ENCODE measurements at places on chromosomes 3 and 15.

GRCh38 chr15:100770661-100771584 lies 108.7 kb upstream of the ALDH1A3 start:
- DNase-seq = no peak

DNA sequence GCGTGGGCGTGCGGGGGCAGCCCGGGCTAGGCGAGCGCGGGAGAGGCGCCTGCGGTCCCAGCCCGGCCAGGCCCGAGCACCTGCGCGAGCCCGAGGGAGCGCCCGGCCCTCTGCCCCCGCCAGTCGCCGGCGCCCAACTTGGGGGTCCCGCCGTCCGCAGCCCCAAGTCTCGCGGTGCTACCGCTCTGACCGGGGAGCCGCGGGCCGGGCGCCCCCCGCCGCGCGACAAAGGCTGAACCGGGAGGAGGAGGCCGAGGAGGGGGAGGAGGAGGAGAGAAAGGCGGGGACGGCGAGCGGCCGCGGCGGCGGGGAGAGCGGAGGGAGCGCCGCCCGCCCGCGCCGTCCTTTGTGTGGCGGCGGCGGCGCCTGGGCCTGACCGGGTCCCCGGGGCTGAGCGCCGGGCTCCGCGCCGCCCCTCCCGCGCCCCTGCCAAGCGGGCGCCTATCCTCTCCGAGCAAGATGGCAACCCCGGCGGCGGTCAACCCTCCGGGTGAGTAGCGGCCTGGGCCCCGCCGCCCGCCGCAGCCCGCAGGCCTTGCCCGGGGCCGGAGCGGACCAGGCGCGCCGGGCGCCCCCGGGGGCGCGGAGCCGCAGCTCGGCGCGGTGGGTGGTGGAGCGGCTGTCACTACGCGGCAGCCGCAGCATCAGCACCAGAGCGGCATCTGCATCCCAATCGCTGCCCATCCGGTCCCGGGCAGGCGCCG lies at the start of gene ARNT2:
TSS of gene ARNT2 (plus strand) at position 326 of the 704 bp plus-strand sequence. CDS start at position 460, 134 bp downstream.
- no peak for DNase-seq

- DNase-seq = no peak
Observed at GRCh38 chr3:108907194-108907593, 46.5 kb downstream of the GUCA1C start.

GRCh38 chr3:182906036-182906435 lies 74.3 kb downstream of the DCUN1D1 start:
- no peak for DNase-seq

- no peak for DNase-seq
Observed at GRCh38 chr3:67655364-67656121, 1.1 kb upstream of the SUCLG2 start.

DNA sequence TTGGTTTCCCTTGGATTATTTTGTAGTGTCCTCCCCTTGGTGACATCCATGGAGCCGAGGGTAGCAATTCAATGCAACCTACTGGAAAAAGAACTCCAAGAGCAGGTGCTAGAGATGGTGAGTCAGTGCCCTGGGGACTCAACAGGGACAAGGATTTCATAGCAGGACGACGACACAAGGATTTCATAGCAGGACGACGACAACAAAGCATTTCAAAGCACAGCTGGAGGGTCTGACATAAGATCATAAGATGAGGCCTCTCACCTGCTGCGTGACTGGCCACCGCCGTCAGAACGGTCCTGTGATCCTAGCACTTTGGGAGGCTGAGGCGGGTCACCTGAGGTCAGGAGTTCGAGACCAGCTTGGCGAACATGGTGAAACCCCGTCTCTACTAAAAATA lies 22.5 kb downstream of the NRROS start:
- DNase-seq = no peak

DNA sequence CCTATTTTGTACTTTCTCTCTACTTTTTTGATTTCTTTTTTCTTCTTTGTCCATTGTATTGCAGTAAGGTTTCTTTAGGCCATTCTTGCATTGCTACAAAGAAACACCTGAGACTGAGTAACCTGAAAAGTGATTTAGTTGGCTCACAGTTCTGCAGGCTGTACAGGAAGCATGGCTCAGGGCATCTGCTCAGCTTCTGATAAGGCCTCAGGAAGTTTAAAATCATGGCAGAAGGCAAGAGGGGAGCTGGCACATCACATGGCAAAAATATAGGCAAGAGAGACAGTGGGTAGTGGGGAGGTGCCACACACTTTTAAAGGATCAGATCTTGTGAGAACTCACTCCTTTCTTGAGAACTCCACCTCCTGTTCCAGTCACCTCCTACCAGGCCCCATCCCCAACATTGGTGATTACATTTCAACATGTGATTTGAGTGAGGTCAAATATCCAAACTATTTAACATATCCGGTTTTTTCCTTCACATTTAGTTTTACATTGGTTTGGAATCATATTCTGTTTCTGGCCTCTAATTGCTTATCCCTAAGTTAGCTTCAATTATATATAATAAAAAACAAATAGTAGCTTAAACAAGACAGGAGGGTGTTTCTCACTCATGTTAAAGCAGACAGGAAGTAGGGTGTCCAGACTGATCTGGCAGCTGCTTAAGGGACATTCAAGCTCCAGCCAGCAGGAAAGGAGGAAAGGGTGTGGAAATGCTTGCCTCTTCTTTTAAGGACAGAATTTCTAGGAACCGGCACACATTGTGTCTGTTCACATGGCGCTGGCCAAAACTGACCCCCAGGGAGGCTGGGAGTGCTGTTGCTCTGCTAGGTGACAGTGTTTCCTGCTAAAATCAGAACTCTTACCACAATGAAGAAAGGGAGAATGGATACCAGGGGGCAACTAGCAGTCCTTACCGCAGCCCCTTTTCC lies 28.8 kb upstream of the SKOR1 start:
- DNase-seq = no peak

DNA sequence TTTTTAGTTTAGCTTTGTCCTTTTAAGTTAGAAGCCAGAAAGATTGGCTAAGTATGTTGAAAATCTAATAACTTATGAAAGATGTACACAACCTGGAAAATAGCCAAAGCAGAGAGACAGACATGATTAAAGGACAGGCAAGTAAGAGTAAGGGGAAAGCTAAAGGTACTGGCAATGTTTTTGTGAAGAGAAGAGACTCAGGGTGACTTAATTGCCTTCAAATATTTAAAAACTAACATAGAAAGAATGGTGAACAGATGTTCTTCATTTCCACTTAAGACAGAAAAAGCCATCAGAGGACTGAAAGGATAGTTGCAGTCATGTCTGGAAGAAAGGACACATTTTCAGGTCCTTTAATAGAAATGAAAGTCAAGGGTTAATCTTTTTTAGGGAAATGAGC lies 68.8 kb downstream of the ZNF385D start:
- no peak for DNase-seq

DNA sequence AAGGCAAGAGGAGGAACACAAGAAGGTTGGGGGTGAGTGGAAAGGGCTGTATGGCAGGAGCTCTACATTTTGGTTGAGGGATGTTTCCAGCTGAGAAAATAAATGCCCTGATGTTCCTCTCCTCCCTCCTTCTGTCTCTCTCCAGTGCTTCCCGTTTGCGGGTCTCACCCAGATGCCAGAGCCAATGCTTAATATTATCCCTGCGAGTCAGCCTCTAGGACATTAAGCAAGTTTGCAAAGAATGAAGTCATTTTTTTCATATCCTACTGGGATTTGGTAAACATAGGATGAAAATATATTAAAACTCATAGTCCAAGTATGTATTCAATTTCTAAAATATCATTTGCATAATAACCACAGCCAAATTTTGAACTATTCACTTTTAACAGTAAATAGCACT lies 295.9 kb downstream of the CADM2 start:
- DNase-seq = no peak

DNA sequence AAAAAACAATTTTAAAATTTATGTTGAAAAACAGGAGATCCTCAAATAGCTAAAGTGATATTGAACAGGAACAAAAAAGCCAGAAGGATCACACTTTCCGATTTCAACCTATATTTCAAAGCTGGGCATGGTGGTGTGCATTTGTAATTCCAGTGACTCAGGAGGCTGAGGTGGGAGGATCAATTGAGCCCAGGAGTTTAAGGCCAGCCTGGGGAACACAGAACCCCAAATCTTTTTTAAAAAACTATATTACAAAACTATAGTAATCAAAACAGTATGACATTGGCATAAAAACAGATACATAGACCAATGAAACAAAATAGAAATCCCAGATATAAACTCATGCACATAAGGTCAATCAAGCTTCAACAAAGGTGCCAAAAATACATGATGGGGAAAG lies 68.4 kb downstream of the MEX3B start:
- DNase-seq = no peak

DNA sequence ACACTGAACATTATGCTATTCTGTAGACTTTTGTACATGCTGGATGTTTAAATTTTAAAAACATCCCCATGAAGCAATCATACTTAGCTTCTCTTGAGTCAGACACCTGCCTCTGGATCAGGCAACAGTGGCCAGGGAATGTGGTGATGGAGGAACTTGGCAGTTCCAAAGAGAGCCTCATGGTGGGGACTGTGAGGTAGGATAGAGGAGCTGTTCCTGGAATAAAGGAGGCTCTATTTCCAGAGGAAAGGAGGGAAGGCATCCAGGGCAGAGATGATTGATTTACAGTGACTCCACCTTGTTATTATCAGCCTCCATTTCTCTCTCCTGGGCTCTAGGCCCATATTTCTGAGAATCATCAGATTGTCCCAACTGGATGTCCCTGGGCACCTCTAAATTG lies 35.0 kb upstream of the ABHD17C start:
- no peak for DNase-seq

- no peak for DNase-seq
Observed at GRCh38 chr15:87144775-87145174, 1065.1 kb downstream of the AGBL1 start.

GRCh38 chr3:161920196-161920595 lies 423.6 kb downstream of the OTOL1 start:
- no peak for DNase-seq

GRCh38 chr3:19970327-19970726 lies 23.4 kb downstream of the RAB5A start:
- DNase-seq = no peak
